Small intestine (tissue), 16 donors: ENCODE measurements at places on chromosomes 3 and 15.

- H3K4me1 ChIP-seq = no peaks in the 10 kb centered on the region
- no peaks in the 10 kb centered on the region for H3K36me3 ChIP-seq
- H3K4me3 ChIP-seq = no peak overlapping the region
- H3K27ac ChIP-seq = no peak overlapping the region
- no peaks in the 10 kb centered on the region for H3K27me3 ChIP-seq
These were observed 1.4 kb downstream of the C3orf22 start for GRCh38 chr3:126557415-126557745.

GRCh38 chr15:77187751-77188464 lies 117.0 kb upstream of the TSPAN3 start:
- H3K4me1 ChIP-seq = peaks cover 6% of the 10 kb centered on the region
- DNase-seq = peak; percentile 47
- H3K27ac ChIP-seq = no peak overlapping the region
- H3K36me3 ChIP-seq = no peaks in the 10 kb centered on the region

GRCh38 chr3:112822064-112823055 lies 24.3 kb downstream of the CD200R1L start:
- H3K4me3 ChIP-seq = no peak overlapping the region
- H3K27me3 ChIP-seq = no peaks in the 10 kb centered on the region
- no peaks in the 10 kb centered on the region for H3K4me1 ChIP-seq
- H3K36me3 ChIP-seq = no peaks in the 10 kb centered on the region
- no peak overlapping the region for H3K27ac ChIP-seq
- DNase-seq = peak; percentile 11

DNA sequence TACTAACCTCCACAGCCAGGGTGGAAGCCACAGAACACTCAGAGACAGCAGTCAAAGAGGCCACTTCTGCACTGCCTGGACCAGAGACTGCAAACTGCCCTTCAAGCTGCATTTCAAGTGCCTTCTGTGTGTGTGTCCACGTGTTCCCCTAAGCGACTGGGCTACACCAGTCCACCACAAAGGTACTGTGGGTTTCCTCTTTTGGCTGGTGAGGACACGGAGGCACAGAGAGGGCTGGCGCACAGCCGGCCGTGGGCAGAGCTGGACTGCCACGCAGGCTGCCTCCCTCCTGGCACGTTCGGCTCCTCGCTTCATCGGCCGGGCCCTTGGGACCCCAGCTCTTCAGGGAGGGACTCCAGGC lies 60.9 kb downstream of the MGLL start:
- no peaks in the 10 kb centered on the region for H3K27me3 ChIP-seq
- DNase-seq = no peak
- H3K4me1 ChIP-seq = no peaks in the 10 kb centered on the region
- no peak overlapping the region for H3K4me3 ChIP-seq
- H3K27ac ChIP-seq = no peak overlapping the region

GRCh38 chr3:114451561-114452018 lies 157.8 kb downstream of the TIGIT start:
- peak overlapping the region; percentile 7 for H3K4me3 ChIP-seq
- H3K36me3 ChIP-seq = no peaks in the 10 kb centered on the region
- DNase-seq = peak; percentile 13
- no peaks in the 10 kb centered on the region for H3K27me3 ChIP-seq
- H3K4me1 ChIP-seq = no peaks in the 10 kb centered on the region

- no peak overlapping the region for H3K4me3 ChIP-seq
- no peak for DNase-seq
- H3K36me3 ChIP-seq = no peaks in the 10 kb centered on the region
- no peaks in the 10 kb centered on the region for H3K27me3 ChIP-seq
These were observed 263.8 kb upstream of the UBE2E2 start for GRCh38 chr3:22939349-22939748.

GRCh38 chr15:31477851-31478701 lies 151.4 kb downstream of the KLF13 start:
- no peak overlapping the region for H3K4me3 ChIP-seq
- no peak for DNase-seq
- no peak overlapping the region for H3K27ac ChIP-seq

- H3K27ac ChIP-seq = no peak overlapping the region
- no peaks in the 10 kb centered on the region for H3K36me3 ChIP-seq
- H3K4me3 ChIP-seq = no peak overlapping the region
These were observed 113.5 kb downstream of the KCNAB1 start for GRCh38 chr3:156233876-156234275.

DNA sequence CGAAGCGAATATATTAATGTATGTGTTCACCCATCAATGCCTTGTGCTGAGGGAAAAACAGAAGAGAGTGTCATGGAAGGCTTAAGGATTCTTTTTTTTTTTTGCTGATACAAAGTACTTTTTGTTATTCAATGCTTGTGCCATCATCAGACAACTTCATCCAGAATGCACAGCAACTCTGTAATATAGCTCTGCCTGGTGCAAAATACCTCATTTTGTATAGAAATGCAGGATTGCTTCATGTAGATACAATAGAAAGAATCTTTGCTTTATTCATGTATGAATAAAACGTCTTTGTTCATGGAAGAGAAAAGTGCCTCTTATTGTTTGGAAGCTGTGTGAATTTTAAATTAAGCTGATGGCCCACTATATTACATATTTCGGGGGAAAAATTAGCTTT lies 62.9 kb downstream of the SH3GL3 start:
- H3K36me3 ChIP-seq = no peaks in the 10 kb centered on the region
- no peak for DNase-seq
- H3K27ac ChIP-seq = no peak overlapping the region
- no peak overlapping the region for H3K4me3 ChIP-seq
- H3K4me1 ChIP-seq = no peaks in the 10 kb centered on the region

- H3K4me3 ChIP-seq = no peak overlapping the region
- no peaks in the 10 kb centered on the region for H3K27me3 ChIP-seq
- H3K36me3 ChIP-seq = no peaks in the 10 kb centered on the region
- no peaks in the 10 kb centered on the region for H3K4me1 ChIP-seq
These were observed 45.3 kb upstream of the INO80 start for GRCh38 chr15:41161336-41161735.

- H3K27me3 ChIP-seq = no peaks in the 10 kb centered on the region
- H3K4me1 ChIP-seq = peaks cover 16% of the 10 kb centered on the region
- peaks cover 2% of the 10 kb centered on the region for H3K36me3 ChIP-seq
- DNase-seq = no peak
- no peak overlapping the region for H3K27ac ChIP-seq
These were observed 14.9 kb downstream of the ARL8B start for GRCh38 chr3:5136919-5137429.

DNA sequence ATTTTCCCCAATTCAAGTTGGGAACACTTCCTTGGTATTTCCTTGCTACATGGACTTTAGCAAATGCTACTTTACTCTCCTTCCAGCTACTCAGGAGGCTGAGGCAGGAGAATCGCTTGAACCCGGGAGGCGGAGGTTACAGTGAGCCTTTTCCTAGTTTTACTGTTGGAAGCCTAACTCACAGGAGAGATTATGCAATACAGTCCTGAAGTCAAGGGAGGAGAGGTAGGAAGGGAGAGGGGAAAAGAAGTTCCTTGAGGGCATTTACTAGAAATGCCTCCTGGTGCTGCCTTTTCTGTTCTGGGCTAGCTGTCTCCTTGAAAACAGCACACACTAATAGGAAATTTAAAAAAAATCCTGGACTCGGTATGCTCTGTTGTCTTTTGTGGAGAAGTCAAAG lies 6.2 kb downstream of the HHLA2 start:
- H3K27ac ChIP-seq = peak overlapping the region; percentile 61
- H3K27me3 ChIP-seq = no peaks in the 10 kb centered on the region
- H3K4me1 ChIP-seq = peaks cover 3% of the 10 kb centered on the region
- no peak overlapping the region for H3K4me3 ChIP-seq
- DNase-seq = no peak

DNA sequence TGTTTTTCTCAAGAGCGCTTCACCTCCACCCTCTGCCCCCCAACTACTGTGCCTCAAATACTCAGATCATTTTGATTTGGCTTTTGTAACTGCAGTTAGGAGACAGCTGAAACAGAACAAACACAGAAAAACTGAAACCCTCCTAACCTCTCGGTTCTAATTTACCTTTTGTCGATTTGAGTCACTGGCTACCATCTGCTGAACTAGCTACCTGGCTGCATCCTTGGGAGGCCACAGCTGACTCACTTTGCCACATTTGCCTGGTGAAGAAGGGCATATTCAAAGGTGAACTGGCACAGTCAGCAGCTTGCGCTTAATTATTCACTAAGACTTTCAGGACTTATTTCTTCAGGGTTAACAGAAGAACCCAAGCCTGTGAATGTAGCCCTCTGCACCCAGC lies 117.7 kb downstream of the FOXB1 start:
- H3K27me3 ChIP-seq = peaks cover 6% of the 10 kb centered on the region
- no peak for DNase-seq
- H3K4me1 ChIP-seq = no peaks in the 10 kb centered on the region

GRCh38 chr3:157542711-157543500 lies 39.7 kb upstream of the VEPH1 start:
- peak; percentile 63 for DNase-seq
- no peak overlapping the region for H3K27ac ChIP-seq
- no peak overlapping the region for H3K4me3 ChIP-seq
- no peaks in the 10 kb centered on the region for H3K4me1 ChIP-seq
- no peaks in the 10 kb centered on the region for H3K27me3 ChIP-seq
- H3K36me3 ChIP-seq = no peaks in the 10 kb centered on the region

DNA sequence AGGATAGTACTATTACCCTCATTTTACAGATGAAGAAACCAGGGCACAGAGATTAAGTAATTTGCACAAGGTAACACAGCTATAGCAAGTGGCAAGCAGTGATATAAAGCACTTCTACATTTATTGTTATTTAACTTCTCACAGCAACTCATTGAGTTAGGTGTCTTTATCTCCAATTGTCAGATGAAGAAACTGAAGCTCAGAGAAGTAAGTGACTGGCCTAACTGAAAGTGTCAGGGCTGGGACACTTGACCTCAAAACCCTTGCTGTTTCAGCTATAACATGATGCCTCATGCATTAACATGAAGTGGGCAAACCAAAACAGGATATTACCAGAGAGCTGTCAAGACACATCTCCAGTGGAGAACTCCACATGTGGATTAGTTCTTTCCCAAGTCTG lies 65.8 kb upstream of the LEKR1 start:
- H3K27ac ChIP-seq = no peak overlapping the region
- H3K27me3 ChIP-seq = no peaks in the 10 kb centered on the region
- DNase-seq = no peak
- H3K36me3 ChIP-seq = no peaks in the 10 kb centered on the region

DNA sequence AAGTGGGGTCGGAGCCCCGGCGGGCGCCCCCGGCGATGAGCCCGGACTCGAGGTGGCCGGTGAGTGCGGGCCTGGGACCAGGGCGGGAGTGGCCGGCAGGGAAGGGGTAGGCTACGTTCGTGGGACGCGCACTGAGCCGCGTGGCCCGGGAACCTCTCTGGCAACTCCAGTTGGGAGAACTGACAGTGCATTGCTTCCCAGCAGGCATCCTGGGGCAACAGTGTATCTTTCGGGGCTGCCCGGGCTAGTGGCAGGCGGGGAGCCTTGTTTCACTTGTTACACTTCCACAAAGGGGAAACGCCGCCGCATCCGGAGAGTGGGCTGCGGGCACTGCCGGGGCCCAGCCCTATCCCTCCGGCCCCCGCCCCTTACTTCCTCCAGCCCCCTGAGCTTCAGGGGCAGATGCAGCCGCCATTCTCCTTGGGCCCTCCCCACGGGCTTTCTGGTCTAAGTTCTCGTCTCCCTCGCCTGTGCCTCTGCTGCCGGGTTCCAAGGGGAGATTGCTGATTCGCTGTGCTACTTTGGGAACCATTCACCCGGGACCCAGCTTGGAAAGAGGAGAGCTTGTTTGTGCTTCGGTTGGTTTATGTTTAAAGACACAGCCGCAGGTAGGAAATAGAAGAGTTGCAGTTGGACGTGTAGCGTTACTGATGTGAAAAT lies 675 bp downstream of the BRPF1 start:
- H3K27me3 ChIP-seq = no peaks in the 10 kb centered on the region
- no peak for DNase-seq
- peak overlapping the region; percentile 98 for H3K27ac ChIP-seq

DNA sequence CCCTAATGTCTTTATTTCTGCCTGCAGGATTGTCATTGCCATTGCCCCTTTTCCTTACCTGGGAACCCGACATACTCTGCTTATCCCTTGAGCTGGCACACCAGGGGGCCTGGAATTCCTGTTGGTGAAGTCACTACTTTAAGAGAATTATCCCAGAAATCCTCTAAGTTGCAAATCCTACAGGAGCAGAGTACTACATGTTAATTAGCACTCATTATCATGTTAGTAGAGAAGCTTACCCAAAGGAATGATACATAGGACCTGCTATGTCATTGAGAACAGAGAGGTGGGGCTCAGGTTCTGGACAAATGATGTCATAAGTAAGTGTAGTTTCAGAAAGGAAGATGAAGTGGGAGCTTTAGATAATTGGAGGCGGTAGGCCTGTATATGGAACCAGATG lies 27.4 kb downstream of the SCG5 start:
- no peak for DNase-seq
- no peaks in the 10 kb centered on the region for H3K4me1 ChIP-seq
- no peak overlapping the region for H3K27ac ChIP-seq
- H3K4me3 ChIP-seq = no peak overlapping the region
- H3K36me3 ChIP-seq = no peaks in the 10 kb centered on the region

GRCh38 chr3:12489832-12490231 lies 5.6 kb downstream of the TSEN2 start:
- no peaks in the 10 kb centered on the region for H3K4me1 ChIP-seq
- H3K27ac ChIP-seq = no peak overlapping the region
- H3K27me3 ChIP-seq = no peaks in the 10 kb centered on the region

- H3K36me3 ChIP-seq = no peaks in the 10 kb centered on the region
- no peak overlapping the region for H3K27ac ChIP-seq
- H3K4me1 ChIP-seq = no peaks in the 10 kb centered on the region
- no peak overlapping the region for H3K4me3 ChIP-seq
These were observed 51.4 kb downstream of the FAM43A start for GRCh38 chr3:194736896-194737600.

GRCh38 chr3:78604341-78604740 lies 1163.5 kb downstream of the ROBO1 start:
- DNase-seq = no peak
- H3K27ac ChIP-seq = no peak overlapping the region
- no peaks in the 10 kb centered on the region for H3K27me3 ChIP-seq
- H3K36me3 ChIP-seq = no peaks in the 10 kb centered on the region
- H3K4me1 ChIP-seq = no peaks in the 10 kb centered on the region
- H3K4me3 ChIP-seq = no peak overlapping the region

- H3K27me3 ChIP-seq = no peaks in the 10 kb centered on the region
- no peaks in the 10 kb centered on the region for H3K36me3 ChIP-seq
- H3K4me1 ChIP-seq = no peaks in the 10 kb centered on the region
- no peak for DNase-seq
- no peak overlapping the region for H3K4me3 ChIP-seq
These were observed 15.0 kb upstream of the NEK10 start for GRCh38 chr3:27384191-27384590.

DNA sequence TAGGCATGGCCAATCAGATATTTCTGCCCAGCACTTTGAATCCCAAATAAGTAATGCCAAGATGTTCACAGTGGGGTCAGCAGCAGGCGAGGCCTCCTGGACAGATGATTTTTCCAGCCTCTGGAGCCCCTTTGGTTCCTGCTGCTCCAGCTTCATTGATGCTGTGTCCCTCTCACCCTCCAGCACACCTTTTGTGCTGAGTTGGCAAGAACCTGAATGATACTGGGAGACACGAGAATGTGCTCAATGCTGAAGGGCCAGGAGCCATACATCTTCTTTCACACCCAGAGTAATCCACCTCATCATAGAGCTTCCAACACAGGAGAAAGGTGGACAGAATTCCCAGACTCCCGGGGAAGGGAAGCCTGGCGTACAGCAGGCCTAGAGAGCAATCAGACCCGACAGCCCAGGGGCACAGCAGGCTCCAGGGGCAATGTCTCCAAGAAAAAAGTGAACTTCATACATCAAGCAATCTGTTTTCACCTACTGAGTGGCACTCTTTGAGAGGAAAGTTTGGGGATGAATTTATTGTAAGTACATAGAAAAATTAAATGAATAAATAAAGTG lies 6.7 kb upstream of the DAPK2 start:
- no peaks in the 10 kb centered on the region for H3K4me1 ChIP-seq
- no peak overlapping the region for H3K27ac ChIP-seq
- no peaks in the 10 kb centered on the region for H3K36me3 ChIP-seq
- no peak for DNase-seq
- H3K4me3 ChIP-seq = no peak overlapping the region
- no peaks in the 10 kb centered on the region for H3K27me3 ChIP-seq
